ENCODE measurements at places on chromosomes 4 and X.

DNA sequence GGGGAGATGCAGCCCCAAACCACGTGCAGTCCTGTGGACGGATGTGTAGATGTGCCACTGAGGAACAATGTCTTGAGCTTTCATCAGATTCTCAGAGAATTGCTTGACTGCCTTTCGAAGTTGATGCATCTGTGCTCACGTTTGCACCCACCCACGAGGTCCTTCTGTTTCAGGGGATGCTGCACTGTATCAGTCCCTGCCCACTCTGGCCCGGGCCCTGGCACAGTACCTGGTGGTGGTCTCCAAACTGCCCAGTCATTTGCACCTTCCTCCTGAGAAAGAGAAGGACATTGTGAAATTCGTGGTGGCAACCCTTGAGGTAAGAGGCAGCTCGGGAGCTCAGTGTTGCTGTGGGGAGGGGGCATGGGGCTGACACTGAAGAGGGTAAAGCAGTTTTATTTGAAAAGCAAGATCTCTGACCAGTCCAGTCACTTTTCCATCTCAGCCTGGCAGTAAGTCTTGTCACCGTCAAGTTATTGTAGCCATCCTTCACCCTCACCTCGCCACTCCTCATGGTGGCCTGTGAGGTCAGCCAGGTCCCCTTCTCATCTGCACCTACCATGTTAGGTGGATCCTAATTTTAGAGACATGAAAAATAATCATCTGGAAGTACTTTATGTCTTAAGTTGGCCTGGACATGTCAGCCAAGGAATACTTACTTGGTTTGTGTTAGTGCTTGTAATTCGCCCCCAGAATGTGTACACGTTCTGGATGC, 36.4 kb upstream of the MSANTD1 start:
- DNase-seq, result no peak

GRCh38 chr4:79979785-79980437, 93.1 kb downstream of the ANTXR2 start:
- no peak for DNase-seq

- no peak for DNase-seq
Observed at GRCh38 chr4:51870441-51871188, 27.7 kb downstream of the DCUN1D4 start.

DNA sequence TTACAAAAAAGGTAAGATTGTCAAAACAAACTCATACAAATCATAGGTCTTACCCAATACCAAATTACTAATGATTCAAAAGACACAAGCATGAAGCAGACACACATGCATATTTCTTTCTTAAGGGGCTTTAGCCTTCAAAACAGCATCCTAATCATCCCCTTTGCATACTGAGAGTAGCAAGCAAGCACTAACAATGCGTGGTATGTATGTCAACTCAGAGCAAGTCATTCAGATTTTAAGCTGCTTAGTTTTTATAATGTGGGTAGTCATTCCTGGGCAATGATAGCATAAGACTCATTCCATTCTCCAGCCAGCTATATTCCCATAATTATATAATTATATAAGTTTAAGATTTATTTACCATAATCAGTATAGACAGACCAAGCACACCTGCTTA, 219.6 kb downstream of the DKK2 start:
- DNase-seq, result no peak

DNA sequence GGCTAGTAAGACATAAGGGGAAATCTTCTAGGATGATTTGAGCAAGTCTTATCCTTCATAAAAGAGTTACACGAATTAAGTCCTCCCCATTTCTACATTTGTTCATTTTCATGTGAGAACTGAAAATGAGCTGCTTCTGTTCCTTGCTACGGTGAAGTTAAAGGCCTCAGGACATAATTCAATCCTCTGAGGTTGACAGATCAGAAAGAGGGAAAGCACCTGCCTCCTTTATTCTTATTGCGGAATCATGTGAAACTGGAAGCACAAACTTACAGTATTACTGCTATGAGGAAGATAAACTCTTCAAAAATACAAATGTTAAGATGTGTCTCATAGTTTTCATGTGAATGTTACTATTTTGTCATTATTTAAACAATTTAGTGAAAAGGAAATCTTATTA, 395.3 kb downstream of the STPG2 start:
- DNase-seq, result no peak

- no peak for DNase-seq
Observed at GRCh38 chrX:11131146-11131545, 20.0 kb downstream of the HCCS start.

DNA sequence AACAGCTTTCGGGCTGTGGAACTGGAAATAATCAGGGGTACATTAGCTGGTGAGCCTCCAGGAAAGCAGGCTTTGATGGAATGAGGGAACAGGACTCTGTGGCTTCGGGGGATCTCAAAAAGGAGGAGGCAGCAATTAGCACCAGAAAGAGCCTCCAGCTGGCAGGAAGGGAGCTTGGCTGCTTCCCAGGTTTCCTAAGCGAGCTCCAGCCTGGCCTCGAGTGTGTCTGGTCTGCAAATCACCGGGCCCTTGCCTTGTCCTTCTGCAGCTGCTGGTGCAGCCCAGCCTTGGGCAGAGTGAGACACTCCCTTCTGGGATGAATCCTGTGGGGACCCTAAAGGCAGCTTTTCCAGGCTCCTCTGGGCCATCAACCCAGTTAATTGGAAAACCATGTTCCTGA, 10.7 kb upstream of the PDHA1 start:
- no peak for DNase-seq

- no peak for DNase-seq
Observed at GRCh38 chr4:109921384-109921808, 8.7 kb downstream of the EGF start.

DNA sequence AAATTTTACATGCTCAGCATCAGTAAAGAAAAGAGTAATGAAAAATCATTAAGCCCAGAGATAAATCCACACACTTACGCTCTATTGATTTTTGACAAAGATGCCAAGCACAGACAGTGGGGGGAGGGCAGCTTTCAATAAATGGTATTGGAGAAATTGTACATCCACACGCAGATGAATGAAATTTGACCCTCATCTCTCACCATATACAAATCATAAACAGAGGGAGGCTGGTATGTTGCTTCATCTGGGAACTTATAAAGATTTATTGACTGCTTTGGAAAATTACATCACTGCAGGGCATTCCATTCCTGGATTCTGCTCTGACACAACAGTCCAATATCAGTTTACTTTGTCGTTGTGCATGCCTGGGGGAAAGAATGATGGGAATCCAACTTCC, 58.4 kb upstream of the XAGE1A start:
- DNase-seq, result no peak

GRCh38 chrX:74656079-74656745, 41.8 kb upstream of the RLIM start:
- DNase-seq, result no peak

DNA sequence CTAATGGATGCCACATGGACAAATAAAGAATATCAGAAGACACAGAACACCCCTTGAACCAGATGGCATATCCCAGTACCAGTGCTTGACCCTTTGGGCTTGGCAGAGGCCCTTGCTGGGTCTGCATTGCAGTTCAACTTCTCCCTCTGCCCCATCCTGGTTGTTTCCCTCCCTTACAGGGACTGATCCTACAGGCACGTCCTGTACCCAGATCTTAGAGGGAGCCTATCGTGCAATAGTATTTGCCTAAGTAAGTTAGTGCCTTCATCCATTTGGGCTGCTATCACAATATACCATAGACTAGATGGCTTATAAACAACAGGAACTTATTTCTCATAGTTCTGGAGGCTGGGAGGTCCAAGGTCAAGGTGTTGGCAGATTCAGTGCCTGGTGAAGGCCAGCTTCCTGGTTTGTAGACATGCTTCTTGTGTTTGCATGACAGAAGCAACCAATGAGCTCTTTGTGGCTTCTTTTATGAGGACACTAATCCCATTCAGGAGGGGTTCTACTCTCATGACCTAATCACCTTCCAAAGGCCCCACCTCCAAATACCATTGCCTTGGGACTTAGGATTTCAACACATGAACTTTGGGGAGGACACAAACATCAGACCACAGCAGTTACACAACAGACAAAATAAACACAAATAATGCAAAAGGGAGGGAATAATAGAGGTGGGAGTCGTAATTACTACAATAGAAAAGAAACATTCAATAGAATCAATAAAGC, 146.5 kb upstream of the MSX1 start:
- no peak for DNase-seq

DNA sequence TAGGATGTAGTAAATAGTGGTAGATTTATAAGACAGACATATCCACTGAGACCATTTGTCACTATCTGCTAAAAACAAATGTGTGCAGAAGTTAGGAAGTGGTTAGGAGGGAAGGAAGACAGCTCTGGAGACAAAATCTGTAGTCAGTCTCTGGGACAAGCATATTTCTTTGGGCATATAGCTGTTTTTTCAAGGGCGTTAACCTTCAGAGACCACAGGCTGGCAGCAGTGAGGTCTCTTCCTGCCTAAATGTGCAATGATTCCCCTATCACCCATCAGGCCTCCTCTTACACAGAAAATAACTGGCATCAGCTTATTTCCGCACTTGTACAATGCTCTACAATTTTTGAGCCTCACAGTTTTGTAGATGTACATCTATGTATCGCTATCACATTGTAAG, 6.5 kb downstream of the TMEM150C start:
- no peak for DNase-seq

DNA sequence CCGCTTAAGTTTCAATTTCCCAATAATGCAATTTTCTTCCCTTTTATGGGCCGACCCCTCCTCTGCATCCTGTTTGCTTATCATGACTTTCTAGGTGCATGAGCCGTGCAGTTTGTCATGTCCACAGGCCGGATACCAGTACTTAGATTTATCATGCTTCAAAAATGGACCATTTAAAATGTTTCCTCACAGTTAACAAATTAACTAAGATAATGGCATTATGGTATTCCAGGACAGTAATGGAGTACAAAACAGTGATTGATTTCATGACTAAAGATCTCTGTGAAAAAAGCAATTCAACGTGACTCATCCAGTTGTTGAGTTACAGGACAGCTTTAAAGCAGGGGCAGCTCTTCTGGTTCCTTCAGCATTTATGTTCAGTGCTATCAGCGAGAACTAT, 23.0 kb downstream of the SNX25 start:
- DNase-seq, result no peak
